ENCODE measurements at places on chromosomes 1 and 21.

DNA sequence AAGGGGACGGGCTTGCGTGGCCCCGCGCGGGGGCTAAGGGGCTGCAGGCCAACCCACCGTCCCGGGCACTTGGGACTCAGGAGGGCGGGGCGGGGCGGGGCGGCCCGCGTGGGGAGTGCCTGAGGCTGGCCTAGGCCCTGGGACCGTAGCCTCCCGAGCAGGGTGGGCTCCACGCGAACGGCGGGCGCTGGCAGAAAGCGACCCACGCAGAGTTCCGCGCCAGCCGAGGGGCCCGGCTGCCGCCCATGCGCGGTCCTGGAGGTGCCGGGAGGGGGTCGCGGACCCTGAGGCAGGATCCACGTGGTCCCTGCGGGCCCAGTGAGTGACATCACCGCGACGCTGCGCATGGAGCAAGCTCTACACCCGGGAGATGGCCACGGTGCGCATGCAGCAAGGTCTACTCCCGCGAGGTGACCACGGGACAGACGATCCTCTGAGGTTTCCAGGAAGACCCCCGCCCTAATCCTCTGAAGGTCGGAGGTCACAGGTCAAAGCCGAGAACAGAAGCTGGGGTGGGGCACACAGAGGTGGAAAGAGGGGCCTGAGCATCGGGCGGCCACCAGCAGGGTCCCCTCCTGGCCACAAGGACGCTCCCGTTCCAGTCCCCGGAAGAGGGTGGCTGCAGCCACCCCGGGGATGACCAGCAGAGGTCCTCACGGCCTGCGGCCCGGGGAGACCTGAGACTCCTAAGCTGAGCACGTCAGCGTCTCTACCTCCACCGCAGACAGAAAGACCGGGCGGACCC lies 13.5 kb upstream of the SLC19A1 start:
- DNase-seq = peak; percentile 84

- DNase-seq = peak; percentile 94
Measured at GRCh38 chr1:6587261-6588005, 7.6 kb downstream of the ZBTB48 start.

GRCh38 chr1:57017200-57017599 lies 51.4 kb upstream of the C8B start:
- DNase-seq = no peak

DNA sequence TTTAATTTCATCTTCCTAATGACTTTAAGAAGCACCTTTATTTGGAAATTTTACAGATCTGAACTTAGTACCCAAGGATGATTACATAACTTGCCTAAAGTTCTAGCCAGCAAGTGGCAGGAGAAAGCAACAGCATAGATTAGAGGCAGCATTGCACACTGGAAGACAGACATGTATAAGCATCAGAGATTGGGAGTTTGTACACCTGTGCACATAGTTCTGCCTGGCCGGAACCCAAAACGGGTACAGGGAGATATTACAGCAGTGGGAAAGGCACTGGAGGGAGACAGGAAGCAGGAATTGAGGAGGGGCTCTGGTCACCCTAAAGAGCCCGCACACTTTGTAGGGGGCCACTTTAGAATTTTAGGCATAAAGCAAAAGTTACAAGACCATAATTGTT lies 19.3 kb downstream of the GBP6 start:
- no peak for DNase-seq

DNA sequence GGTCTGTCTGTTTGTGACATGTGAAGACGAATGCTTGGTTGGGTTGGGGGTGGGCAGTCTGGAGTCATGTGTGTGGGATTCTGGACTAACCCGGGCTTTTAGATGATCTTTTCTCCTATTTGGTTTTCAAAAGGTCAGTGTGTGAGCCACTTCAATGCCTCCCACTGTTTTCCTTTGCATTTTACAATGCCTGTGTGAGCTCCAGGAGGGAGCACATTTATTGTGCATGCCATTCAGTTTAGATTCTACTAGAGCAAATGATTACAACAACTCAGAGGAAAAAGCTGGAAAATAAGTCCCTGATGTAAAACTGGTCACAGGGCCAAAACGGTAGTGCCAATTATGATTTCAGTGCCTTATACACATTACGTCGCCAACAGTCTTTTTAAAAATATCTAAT lies 90.9 kb downstream of the LYPLAL1 start:
- DNase-seq = peak; percentile 63

- no peak for DNase-seq
Measured at GRCh38 chr1:225544924-225545323, 108.0 kb downstream of the ENAH start.

GRCh38 chr1:60564916-60565750 lies 491.6 kb upstream of the C1orf87 start:
- peak; percentile 7 for DNase-seq

- DNase-seq = no peak
Measured at GRCh38 chr1:119006406-119007279, 18.5 kb upstream of the TBX15 start.

DNA sequence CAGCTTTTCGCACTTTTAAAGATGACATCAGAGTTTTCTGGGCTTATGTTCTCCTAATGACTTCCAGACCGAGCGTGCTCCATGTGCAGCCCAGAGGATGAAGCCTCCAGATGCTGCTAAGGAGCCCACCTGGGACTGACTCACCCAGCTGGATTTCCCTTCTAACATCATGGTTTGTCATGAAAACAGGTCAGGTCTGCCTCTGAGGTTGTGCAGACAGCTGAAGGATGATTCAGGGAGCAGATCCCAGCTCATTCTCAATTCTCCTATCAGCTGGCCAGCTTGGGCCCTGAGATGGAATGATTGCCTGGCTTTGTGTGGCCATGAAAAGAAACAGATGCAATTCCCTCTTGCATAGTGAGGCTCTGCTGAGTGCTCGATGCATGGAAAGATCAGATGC lies 123.9 kb upstream of the DUSP10 start:
- no peak for DNase-seq

DNA sequence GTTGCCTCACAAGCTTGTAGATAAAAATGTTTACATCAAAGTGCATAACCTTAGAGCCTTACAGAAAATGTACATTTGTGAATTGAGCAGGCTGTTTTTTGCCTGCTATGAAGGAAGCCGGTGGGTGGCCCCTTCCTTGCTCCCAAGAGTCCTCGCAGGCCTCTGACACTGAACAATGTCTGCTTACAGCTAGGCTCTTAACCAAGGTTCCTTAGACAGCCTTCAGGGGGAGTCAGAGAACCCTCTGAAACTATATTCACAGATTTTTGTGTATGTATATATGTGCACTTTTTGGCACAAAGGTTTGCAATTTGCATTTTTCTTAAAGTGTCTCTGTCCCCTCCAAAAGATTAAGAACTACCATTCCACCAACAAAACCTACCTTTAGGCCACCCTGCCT lies 282.6 kb downstream of the BARHL2 start:
- DNase-seq = no peak

- DNase-seq = no peak
Measured at GRCh38 chr1:84883286-84883685, 9.7 kb downstream of the LPAR3 start.

GRCh38 chr1:25774921-25775771 lies 24.8 kb upstream of the SELENON start:
- DNase-seq = peak; percentile 39

GRCh38 chr1:58156124-58156468 lies 390.4 kb downstream of the OMA1 start:
- DNase-seq = no peak

- DNase-seq = no peak
Measured at GRCh38 chr1:30744060-30744756, 13.4 kb downstream of the LAPTM5 start.

DNA sequence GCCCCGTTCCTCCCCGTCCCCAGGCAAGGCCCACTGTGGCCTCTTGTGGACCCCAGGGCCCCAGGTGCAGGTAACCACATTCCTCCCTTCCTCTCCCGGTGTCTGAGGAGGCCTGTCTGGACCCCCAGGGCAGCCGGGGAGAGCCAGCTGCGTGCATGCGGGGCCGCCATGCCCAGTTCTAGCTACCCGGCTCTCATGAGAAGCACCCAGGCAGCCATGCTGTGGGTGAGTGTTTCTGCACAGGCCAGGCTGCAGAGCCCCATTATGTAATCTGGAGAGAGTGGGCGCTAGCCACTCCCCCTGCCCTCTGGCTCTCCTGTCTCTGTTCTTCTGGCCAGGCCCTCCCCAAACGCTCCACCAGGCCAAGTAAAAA lies 18.4 kb upstream of the PLEKHG5 start:
- peak; percentile 50 for DNase-seq

DNA sequence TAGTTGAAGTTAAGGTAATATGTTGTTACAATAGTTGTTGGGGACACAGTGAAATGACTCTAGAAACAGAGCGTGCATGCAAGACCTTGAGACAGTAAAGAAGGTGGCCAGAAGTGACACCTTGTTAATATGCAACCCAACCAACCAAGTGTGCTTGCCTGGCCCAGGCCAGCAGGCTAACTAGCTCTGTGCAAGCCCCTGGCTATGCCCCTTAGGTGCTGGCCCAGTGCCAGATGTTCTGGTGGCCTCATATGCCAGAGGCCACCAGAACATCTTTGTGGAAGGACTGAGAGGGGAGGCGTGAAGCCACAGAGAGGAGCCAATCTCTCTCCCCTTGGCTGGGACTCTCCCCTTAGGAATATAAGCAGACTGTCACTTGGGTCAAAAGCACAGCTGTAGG lies 111.2 kb upstream of the JUN start:
- no peak for DNase-seq

DNA sequence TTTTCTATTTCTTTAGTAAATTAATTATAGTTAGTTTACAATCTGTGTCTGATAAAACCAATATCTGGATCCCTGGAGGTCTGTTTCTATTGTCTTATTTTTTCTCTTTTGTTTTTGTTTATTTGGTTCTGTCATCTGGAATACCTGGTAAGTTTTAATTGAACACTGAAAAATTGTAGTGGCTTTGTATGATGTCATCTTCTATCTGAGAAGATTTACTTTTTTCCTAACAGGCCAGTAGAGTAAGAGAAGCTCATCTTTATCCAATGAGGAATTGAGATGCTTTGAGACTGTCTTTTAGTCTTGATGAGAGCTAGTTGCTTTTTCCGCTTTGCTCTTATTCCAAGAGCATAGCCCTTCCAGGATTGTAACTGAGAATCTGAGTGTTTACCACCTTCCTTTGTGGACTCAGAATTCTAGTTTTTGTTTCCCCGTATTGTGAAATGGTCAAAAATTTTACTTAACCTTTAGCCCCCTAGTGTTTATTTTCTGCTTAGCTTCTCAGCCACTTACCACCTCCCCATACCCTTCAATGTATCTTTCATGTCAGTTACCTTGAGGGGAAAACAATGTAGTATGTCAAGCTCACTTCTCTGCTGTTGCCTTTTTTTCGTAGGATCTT lies 25.0 kb downstream of the PTGFRN start:
- no peak for DNase-seq

GRCh38 chr21:17436626-17437111 lies 76.2 kb upstream of the CXADR start:
- no peak for DNase-seq

DNA sequence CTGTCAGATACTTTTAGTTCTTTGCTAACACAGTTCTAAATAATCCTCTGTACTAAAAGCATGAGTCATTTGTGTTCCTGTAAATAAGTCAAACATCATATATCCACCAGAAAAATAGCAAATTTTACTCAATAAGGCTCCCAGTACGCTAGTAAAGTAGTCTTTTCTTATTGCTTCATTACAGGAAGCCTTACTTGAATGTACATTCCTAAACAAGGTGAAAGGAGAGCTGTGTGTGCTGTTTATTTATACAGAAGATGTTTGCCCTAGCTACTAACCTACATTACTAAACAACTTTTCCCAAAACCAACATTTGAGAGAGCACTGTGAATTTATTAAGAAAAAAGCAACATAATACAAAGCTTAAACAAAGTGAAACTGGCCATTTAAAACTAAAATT lies 52.0 kb downstream of the ZNHIT6 start:
- DNase-seq = no peak

- DNase-seq = no peak
Measured at GRCh38 chr21:38266732-38267131, 9.9 kb downstream of the KCNJ15 start.

DNA sequence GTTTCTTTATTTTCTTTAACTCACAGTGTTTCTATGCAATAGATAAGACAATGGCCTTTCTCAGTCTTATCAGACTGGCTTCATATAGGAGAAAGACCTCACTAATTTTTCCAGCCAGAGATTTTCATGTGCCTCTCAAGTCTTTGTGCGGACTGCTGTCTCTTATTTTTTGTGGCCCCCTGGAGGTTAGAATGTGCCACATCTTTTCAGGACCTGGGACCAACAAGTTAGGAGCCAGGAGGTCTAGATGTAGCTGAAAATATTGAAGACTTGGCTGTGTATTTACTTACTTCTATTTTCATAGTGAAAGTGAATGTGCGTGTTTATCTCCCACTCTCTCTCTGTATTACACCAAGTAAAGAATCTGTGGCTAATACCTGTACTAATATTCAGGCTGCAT lies 42.1 kb upstream of the CFHR3 start:
- no peak for DNase-seq

GRCh38 chr1:27589841-27590426 lies 14.0 kb downstream of the AHDC1 start:
- DNase-seq = peak; percentile 71

GRCh38 chr1:11383553-11384169 lies 95.3 kb upstream of the DISP3 start:
- DNase-seq = no peak

DNA sequence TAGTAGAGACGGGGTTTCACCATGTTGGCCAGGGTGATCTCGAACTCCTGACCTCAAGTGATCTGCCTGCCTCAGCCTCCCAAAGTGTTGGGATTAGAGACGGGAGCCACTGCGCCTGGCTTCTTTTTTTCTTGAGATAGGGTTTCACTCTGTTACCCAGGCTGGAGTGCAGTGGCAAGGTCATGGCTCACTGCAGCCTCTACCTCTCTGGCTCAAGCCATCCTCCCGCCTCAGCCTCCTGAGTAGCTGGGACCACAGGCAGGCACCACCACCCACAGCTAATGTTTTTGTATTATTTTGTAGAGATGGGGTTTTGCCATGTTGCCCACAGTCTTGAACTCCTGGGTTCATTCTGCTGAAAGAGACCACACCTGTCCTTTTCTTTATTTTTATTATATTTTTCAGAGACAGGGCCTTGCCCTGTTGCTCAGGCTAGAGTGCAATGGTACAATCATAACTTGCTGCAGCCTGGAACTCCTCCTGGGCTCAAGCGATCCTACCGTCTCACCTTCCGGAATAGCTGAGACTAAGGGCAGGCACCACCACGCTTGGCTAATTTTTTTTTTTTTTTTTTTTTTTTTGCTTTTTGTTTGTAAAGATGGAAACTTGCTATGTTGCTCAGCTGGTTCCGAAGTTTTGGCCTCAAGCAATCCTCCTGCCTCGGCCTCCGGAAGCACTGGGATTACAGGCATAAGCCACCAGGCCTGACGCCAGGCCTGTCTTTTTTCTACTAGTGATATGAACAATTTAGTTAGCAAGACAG lies 3.1 kb downstream of the LMNA start:
- no peak for DNase-seq

- no peak for DNase-seq
Measured at GRCh38 chr1:117600966-117601365, 4.9 kb upstream of the TENT5C start.

Measured in NCI-H1092 treated with DMSO at 0.1 percent for 48 hours (cell line).